Activated gamma-delta T cell treated with Interleukin-2 at 50 U/mL for 16 hours (primary cell): ENCODE measurements at places on chromosomes 12 and 14.

GRCh38 chr12:106303202-106303820, 778 bp downstream of the TCP11L2 start:
- DNase-seq: peak; percentile 88

- DNase-seq: no peak
Measured at GRCh38 chr12:115762936-115763335, 514.6 kb downstream of the MED13L start.

GRCh38 chr14:80784820-80785219, 156.7 kb downstream of the CEP128 start:
- DNase-seq: no peak

GRCh38 chr12:69866698-69867097, 41.7 kb downstream of the MYRFL start:
- DNase-seq: no peak

- DNase-seq: peak; percentile 85
Measured at GRCh38 chr12:49644620-49644994, 21.2 kb downstream of the PRPF40B start.

- DNase-seq: no peak
Measured at GRCh38 chr14:63477556-63477955, 65.6 kb downstream of the PPP2R5E start.

GRCh38 chr14:103078860-103079587, 5.0 kb upstream of the LBHD2 start:
- no peak for DNase-seq

DNA sequence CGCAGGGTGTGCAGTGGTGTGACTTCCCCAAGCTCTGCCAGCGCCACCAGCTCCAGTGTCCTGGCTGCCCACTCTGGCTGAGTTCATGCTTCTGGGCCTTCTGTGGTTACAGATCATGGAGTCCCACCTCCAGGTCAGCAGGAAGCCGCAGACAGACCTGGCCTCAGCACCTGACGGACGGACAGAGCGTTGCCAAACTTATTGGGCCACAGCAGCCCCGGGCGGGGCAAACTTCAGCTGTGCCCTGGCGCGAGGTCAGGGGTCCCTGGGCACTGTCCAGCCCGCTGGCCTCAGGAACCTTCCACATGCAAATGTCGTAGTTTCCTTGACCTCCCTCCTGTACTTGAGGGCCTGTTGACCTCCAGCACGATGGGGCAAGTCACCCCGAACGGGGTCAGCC, 11.2 kb downstream of the GPR132 start:
- no peak for DNase-seq

DNA sequence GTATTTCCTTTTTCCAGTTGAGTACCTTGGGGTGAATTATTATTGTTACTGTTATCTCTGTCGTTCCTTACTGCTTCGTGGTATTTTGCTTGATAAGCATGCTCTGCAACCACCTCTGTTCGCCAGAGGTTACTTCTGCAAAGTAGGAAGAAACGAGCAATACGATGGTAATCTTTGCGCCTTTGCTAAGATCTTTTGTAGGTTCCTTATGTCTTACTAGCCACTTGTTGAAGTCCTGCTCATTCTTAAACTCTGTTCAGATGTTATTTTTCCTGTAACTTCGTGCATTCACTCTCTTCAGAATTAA, 729 bp upstream of the M6PR start:
- no peak for DNase-seq

- no peak for DNase-seq
Measured at GRCh38 chr12:76074701-76075336, 9.7 kb downstream of the NAP1L1 start.

GRCh38 chr14:39107591-39107996, 4.6 kb upstream of the SEC23A start:
- DNase-seq: no peak

GRCh38 chr12:42584651-42585111, 4.9 kb downstream of the PRICKLE1 start:
- DNase-seq: no peak

GRCh38 chr12:100974341-100974740, 179.8 kb downstream of the ANO4 start:
- DNase-seq: no peak
